Caki2 (cell line): ENCODE measurements at places on chromosomes 2 and 18. TPM values are rescaled to one million over a fixed set of nuclear protein-coding genes. Genes with fewer than 3 reads are reported as not detected.

The GCG gene
- total RNA-seq, result not detected in 2 replicates

The MC5R gene
- total RNA-seq, result not detected in 2 replicates

The DARS1 gene
- 148 and 157 TPM in 2 replicates for total RNA-seq

The CNOT11 gene
- 96.0 and 125 TPM in 2 replicates for total RNA-seq

The CDKL4 gene
- not detected in 2 replicates for total RNA-seq
